ENCODE measurements at places on chromosomes 11 and 22.

DNA sequence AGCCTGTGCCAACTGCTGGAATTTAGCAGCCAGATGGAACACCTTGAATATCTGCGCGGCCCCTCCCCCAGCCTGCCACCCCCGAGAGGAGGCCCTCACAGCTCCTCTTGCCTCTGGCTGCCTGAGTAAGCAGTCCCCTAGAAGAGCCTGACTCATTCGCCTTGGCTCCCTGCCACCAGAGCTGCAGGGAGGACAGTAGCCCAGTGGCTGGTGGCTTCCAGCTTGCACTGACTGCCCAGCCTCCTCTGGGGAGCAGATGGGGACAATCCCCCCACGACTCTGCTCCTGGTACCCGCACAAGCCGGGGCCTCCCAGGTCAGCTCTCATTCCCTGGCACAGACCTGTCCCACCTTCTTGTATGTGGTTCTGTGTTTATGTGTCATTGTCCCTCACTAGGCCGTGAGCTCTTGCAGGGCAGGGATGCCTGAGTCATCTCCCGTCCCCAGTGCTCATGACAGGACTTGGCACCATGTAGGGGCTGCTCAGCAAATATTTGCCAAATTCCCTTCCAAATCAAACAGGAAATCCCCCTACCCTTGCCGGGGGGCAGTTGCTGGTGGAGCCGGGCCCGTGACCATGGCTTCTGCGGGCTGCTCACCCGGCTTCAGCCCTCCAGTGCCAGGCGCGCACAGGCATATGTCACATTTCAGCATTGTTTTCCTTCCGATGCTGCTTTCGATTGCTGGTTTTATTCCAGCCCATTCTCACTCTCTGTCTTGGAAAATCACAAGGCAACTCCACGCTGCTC lies 43.6 kb downstream of the CACNG2 start:
- DNase-seq: peak; percentile 87

DNA sequence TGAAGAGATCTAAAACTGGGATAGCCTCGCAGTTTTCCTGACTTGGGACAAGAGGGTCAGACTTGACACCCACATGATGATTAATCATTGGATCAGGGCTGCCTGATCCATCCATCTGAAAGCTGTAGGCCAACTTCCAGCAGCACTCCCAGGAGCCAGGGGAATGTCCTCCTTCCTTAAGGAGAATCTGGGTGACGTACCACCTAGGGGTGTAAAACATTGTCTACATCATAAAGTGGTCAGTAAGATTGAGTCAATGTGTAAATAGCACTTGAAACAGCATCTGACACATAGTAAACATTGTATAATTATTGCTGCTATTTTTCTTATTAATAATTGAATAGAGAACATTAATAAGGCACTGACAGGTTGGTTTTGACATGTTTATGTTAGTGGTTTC lies 392.8 kb downstream of the JRKL start:
- DNase-seq: no peak

GRCh38 chr22:45804986-45805325 lies 133.3 kb downstream of the ATXN10 start:
- DNase-seq: peak; percentile 71

DNA sequence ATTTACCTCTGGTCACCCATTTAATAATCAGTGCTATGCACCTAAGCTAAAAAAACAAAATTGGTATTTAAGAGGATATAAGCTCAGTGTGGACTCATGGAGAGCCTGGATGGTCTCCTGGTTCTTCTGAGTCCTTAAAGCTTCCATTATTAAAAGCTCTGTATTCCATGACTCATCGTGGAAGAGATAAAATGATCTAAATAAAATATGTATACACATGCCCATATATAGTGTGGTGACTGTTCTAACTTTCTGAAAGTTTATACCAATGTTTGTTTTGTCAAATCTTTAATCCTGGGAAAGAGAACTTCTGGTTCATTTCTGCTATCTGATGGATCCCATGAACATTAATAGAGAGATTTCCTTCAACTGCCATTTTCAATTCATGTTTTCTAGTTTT lies 375.9 kb downstream of the GUCY1A2 start:
- DNase-seq: no peak

DNA sequence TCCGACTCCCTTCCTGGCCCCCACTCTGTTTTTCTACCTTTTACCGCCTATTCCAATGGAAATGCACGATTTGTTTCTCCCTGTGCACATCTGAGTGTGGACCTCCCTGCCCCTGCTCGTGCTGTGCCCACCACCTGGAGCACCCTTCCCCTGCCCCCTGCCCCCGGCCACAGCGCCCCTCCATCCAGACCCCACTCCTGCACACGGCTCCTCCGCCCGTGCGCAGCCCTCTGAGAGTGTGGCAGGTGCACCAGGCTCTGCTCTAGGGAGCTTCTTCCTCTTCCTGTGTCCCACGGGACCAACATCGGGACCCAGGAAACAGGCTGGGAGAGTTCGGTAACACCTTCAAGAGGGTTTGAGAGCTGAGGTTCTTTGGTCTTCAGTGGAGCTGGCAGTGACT lies 62.9 kb downstream of the LRP5 start:
- DNase-seq: no peak

- DNase-seq: no peak
Observed at GRCh38 chr11:109730669-109731068, 308.7 kb downstream of the C11orf87 start.

GRCh38 chr11:64060263-64060860 lies 24.6 kb downstream of the FLRT1 start:
- DNase-seq: no peak

GRCh38 chr11:71215425-71215965 lies 36.9 kb downstream of the SHANK2 start:
- DNase-seq: no peak

DNA sequence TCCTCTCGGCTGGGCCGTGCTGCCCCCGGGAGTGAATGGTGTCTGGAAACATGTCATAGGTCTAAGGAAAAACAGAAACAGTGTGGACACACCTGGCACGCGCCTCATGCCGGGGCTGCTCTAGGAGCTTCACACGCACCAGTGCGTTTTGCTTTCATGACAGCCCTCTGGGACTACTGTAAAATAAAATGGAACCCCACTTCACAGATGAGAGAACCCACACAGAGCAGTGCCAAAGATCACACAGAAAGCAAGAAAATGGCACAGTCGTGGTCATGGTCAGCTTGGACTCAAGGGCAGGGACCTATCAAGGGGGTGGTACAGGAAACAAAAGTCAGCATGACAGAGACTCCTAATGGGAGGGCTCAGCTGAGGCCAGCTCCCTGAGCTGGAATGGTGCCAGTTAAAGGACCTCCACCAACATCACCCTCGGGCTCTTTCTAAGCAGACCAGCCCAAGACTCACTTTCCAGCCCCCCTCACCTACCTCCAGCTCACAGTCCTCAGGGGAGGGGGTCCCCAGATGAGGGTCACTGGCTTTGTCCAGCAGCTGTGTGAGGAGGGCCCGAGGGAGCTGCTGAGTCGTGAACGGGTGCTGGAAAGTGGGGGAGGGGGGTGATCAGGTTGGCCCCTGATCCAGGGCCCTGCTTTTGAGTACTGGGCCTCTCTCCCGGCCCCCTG lies 3.3 kb downstream of the MAP4K2 start:
- DNase-seq: no peak

DNA sequence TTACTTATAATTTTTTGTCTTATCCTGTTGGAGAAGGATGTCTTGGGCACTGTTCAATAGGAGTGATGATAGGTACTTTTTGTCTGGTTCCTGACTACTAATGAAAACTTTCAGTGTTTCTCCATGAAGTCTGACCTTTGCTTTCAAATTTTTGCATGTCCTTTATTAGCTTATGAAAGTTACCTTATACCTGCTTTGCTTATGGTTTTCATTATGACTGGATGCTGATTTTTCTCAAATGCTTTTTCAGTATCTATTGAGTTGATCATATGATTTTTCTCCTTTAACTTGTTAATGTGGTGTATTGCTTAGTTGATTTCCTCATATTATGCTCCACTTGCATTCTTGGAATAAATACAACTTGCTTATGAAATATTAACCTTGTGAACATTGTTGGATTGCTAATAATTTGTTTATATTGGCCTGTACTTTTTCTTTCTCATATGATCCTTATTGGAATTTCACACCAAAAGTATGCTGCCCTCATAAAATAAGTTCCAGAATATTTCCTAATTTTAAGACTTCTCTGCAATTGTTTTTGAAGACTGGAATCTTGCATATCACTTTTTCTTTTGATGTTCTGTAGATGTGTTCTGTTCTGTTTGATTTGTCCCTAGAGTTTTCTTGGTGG lies 85.0 kb upstream of the SC5D start:
- DNase-seq: peak; percentile 30

DNA sequence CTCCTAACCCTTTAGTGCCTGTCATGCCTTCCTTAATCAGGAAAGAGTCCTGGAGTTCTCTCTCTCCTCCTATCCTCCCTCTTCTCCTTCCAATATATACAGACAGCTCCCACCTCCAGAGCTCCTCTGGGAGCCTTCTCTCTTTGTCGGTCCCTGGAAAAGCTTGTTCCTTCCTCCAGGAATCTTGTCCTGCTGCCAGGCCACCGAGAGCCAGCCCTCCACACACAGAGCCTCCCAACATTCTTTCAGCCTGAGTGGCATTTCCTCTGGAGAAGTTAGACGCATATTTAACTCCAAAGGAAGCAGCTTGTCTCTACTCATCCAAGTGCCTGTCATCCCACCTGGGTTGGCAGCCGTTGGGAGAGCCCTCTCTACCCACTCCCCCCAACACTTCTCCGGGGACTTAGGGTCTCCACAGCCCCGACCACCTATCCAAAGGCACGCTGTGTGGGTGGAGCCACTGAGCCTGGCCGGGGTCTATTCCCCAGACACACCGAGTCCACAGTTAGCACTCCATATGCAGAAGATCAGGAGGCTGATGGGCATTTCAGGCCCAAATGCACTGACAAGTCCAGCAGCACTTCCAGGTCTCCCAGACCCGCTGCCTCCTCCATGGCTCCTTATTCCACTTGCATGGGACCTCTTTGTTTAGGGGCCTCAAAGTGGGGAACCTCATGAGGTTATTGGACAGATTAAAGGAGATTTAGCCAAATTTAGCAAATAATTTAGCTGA lies 31.1 kb downstream of the DKK3 start:
- DNase-seq: peak; percentile 61

GRCh38 chr22:48665311-48665995 lies 1162.2 kb downstream of the BRD1 start:
- DNase-seq: no peak

DNA sequence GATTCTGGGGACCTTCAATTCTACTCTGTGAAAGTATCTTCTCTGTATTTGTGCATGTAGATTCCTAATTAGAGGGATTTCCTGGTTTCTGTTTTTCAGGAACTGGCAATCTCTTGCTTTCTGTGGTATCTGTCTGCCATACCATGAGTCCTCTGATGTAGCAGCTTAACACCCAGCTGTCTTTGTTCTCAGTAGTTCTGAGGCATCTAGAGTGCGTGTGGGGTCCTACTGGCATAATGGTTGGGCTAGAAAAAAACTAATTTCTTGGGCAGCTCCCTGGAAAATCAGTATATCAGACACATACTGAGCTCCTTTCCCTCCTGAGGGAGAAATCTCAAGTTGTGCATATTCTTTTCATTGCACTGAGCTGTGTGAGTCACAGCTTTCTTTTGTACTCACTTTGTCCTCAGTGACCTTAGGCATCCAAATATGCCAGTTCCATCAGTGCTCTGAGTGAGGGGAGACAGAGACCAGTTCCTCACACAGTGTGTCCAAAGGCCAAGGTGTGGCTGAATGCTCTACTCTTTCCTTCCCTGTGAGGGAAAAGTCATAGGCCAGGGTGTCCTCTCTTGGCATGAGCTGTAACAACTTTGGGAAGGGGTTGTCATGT lies 35.5 kb upstream of the SLC22A24 start:
- no peak for DNase-seq

- DNase-seq: peak; percentile 41
Observed at GRCh38 chr22:39266398-39267030, 21.7 kb upstream of the PDGFB start.

GRCh38 chr11:110985547-110985946 lies 260.0 kb upstream of the POU2AF2 start:
- no peak for DNase-seq

GRCh38 chr11:28518825-28519224 lies 410.6 kb downstream of the METTL15 start:
- DNase-seq: no peak

GRCh38 chr11:126578426-126578825 lies 222.9 kb downstream of the ST3GAL4 start:
- DNase-seq: no peak

DNA sequence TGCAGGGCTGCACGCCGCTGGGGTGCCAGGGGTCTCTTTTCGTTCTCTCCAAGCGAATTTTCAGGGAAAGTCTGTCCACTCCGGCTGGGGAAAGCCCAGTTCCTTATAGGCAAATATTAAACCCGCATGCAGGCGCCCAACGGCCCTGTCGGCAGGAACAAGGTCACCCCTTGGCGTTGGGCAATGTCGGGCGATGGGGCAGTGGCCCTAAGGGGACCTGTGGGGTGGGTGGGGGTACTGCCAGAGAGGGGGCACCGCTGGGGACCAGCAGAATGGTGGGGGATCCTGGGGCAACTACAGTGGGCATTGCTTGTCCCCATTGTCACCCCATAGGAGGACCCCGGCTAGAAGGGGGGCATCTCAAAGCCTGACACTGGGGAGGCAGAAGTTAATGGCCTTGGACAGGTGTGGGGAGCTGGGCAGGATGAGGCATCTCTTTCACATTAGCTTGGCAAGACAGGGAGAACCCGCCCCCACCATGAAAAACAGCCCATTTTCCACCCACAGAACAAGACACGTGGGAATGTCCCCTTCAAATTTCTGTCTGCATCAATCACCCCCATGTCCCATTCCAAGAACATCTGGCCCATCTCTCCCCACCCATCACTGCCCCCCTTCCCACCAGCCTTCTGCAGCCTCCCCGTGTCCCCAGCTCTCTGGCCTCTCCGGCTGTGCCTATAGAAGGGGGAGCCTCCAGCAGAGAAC lies 5.5 kb upstream of the IGF2 start:
- no peak for DNase-seq

- DNase-seq: peak; percentile 80
Observed at GRCh38 chr11:40293655-40294348, 1165.7 kb downstream of the LRRC4C start.

DNA sequence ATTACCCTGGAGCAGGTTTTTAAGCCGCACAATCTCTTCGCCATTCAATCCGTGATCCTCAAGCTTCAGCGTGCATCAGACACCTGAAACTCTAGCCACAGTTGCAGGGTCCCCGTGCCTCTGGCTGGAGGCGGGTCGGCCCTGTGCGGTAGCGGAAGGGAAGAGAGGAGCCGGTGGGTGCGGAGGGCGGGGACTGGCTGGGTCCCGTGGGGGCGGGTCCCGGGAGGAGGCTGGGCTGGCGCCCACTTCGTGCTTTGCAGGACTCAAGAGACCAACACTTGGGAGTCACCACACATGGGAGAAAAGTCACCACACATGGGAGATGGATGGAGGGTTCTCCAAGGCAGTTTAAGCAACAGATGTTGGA lies 772 bp downstream of the C22orf15 start:
- no peak for DNase-seq
